ENCODE measurements at places on chromosomes 11 and 22.

- no peak for DNase-seq
Observed at GRCh38 chr11:115652496-115652895, 148.3 kb upstream of the CADM1 start.

- peak; percentile 84 for DNase-seq
Observed at GRCh38 chr11:119262668-119263351, 54.1 kb downstream of the MCAM start.

DNA sequence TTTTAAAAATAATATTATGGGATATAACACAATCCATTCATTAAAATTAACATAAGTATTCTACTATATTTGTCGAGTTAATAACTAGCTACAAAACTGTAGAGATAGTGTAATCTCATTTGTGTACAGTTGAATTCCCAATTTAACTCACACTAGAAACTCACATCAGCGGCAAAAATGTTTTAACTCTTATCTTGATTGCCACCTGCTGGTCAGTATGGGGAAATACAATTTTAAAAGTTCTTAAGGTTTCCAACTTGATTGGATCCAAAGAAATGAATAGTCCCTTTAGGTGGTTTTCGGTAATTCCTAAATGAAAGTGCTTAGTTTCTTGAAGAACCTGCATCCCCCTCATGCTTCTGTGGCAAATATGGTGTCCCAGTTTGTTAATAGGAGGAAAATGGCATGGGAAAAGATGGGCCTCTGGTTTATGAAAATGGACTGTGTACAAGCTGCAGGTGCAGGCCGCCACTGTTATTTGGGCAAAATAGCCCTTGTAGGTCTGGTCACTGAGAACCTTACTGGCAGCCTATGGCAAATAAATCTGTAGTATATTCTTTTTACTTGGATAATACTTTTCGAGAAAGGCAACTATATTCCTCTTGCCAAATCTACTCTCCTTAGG is 33.7 kb upstream of the SLC17A6 start:
- DNase-seq: peak; percentile 39

DNA sequence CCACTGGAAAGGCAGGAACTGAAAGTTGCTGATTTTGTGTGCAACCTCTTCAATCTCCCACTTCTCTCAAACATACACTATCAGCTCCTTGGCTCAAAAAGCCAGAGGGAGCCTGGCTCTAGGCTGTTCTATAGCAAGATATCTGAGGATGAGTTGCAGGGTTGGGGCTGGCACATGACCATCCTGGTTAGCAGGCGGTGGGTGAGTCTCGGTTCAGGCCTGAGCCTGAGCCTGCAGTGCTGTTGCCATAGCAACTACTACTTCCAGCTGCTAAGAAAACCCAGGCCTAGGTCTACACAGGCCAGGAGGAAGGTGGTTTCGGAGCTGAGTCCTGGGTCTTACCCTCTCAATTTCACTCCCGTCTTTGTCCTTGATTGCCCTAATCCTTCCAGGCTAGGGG is 39.0 kb downstream of the CWC15 start:
- no peak for DNase-seq

DNA sequence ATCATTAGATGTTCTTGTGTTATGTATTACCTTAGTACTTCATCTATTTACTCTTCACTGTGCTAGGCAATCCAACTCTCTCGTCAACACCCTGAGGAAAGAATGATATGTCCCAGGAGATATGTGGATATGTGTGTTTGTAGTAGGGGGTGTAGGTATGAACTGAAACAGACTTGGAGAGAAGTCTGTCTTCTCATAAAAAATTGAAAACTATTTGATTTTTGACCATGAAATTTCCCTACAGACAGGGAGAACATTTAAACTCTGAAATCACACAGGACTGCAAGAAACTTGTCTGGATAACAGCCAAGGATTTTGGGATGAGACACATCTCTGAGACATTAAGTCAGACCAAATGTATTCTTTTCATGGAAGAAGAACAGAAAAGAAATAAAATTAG is 967.0 kb upstream of the FAT3 start:
- no peak for DNase-seq

- DNase-seq: peak; percentile 65
Observed at GRCh38 chr11:57649826-57650738, at the start of gene YPEL4. TSS of gene YPEL4 (minus strand) at chr11:57649912. CDS start at chr11:57647107, 2,805 bp downstream.

GRCh38 chr11:118061586-118062125 is 15.2 kb upstream of the TMPRSS4 start:
- no peak for DNase-seq

DNA sequence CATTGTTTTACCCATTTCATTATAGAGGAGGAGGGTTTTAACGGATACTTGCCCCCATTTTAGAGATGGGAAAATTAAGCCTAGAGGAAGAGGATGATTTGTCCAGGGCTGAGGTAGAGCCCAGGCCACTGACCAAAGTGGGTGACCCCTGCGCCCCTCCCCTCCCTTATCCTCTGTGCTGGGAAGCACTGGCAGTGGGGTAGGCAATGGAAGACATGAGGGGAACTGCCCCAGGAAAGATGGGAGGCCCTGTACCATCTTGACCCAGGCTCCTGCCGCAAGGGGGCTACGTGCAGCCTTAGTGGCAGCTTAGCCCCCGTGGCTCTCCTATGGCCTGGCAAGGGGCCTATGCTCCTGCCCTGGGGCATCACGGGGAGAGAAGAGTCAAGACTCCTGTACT is 76.4 kb upstream of the MYOD1 start:
- DNase-seq: no peak

DNA sequence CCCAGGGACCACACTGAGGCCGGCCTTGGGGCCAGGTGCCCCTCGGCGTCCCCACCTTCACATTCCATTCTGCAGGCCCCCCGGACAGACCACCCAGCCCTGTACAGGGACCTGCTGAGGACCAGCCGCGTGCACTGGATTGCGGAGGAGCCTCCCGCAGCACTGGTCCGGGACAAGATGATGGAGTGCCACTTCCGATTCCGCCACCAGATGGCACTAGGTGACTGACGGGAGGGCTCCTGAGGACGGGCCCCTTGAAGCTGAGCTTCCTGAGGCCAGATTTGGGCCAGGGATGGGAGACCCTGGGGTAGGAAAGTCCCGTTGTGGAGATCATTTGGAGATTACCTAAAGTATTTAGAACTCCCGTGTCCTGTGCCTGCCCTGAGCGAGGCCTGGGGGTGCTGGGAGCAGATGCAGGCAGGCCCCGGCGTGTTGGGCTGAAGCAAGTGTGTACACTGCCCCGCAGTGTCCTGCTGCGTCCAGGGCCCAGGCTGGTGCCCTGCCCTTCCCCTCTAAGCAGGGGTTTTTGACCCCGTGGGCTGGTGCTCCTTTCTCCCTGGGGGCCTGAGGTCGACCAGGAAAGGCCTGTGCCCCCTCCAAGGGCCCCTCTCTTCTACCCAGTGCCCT is 20.0 kb downstream of the TRMU start:
- peak; percentile 55 for DNase-seq

DNA sequence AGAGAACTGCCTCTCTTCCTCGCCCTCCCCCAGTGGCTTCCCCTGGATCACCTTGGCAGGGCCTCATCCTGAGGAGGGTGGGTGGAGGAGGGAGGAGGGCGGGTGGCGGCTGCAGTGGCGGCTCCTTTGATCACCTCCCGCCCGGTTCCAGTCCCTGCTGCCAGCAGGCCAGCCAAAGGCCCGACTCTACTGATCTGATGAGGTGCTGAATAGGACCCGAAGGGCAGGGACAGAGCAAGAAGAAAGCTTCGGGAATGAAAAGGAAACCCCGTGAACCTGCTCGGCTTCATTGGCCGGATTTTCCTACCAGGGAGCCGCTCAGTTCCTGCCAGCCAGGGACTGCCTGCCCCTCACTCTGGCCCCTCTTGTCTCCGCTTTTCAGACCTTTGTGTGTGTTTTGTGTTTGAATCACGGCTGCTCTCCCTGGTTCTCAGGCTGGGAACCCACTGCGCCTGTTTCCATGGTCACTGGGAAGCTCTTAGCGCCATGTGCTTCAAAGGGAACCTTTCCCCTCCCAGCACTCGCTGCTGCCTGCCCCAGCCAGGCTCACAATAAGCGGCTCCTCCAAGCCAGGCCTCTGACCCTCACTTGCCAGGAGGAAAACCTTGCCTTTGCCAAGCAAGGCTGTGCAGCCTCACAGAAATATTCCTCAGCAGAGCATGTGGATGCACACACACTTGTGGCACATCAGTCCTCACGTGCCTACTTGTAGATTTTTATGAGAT is 56.8 kb downstream of the C22orf31 start:
- peak; percentile 5 for DNase-seq

DNA sequence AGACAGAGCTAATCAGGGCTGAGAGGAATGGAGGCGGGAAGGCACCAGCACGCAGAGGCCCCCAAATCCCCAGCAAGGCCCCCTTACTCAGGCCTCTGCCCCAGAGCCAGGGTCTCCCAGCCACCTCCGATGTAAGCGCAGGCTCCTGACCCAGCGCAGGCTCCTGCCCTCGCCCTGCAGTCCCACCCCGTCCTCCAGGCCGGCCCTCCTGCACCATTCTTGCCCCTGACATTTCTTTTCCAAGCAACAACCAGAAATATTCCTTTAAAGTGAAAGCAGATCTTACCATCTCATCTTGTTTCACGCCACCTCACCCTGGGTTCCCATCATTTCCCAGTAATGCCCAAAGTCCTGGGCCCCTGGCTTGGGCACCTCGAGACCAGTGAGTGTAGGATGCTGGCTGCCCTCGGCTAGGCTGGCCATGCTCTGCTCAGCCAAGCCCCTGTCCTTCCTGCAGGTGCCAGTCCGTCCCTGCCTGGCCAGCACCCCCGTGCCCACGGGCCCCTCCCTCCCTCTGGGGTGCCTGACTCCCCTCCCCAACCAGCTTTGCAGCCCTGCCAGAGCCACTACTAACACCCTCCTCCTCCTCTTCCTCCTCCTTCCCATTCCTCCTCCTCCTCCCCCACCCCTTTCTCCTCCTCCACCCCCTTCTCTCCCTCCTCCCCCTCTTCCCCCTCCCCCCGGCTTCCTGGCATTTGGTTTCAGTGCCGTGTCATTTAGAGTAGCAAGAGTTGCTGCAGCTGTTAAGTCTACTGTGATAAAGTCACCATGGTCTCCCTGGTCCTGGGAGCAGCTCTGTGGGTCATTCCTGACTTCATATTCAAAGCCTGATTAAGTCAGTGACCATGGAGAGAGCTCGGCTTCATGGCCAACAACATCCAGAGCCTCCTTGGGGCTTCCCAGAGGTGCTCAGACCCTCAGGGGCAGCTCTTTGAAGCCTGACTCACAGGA is 78.7 kb downstream of the PIWIL3 start:
- DNase-seq: no peak

GRCh38 chr11:123640677-123641494 is 13.5 kb downstream of the SCN3B start:
- DNase-seq: peak; percentile 29

- no peak for DNase-seq
Observed at GRCh38 chr11:69125861-69126260, 29.9 kb upstream of the SMIM38 start.

DNA sequence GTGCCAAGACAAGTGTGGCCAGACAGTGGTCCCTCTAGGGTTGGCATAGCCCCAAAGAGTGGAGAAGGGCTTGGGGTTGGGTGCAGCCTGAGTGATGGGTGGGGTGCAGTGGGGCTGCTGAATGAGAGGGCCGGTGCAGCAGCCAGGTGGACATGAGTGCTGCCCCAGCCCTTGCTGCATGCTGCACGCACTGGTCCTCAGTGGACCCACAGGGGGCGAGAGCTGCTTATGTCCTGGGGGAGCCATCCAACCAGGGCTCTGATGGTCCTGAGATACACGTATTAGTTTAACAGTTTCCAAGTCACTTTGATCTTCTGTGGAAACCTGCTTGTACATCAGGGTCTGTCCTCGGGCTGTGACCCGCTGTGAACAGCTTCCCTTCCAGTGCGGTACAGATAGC is 23.9 kb upstream of the ACR start:
- no peak for DNase-seq

DNA sequence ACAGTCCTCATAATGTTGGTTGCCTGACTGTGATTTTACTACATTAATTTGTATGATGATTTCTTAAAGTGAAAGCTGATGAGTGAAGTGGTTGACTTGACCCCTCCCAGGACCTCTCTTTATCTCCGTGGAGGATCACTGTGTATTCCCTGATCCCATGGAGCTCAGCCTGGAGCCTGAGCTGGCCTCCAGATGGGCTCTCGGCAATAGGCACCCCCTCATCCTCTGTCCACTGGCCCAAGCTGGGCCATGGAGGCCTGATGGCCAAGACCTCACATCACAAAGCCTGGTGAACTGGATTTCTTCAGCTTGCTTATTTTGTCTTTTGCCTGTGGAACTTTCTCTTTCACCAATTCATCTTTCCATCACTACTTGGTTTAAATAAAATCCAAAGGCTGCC is 75.2 kb downstream of the WNT11 start:
- no peak for DNase-seq

DNA sequence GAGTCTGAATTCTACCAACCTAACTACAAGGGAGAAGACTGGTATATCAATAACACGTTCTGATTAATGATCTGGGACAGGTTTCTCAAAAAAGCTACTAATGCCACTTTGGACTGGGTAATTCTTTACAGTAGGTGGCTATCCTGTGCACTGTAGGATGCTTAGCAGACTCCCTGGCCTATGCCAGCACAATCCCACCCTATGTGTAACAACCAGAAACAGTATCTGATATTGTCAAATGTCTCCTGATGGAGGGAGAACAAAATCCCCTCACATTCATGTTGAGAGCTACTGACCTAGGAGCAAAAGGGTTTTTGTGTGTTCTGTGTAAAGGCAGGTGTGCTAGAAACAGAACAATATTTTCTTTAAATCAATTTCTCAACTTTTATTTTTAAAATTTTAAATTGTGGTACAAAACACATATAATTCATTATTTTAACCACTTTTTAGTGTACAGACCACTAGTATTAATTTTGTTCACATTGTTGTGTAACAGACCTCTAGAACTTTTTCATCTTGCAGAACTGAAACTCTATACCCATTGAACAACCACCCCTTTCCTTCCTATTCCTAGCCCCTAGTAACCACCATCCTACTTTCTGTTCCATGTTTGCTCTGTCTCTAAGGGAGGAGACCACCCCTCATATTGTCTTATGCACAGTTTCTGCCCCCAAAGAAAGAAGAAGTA is 2.1 kb upstream of the MS4A6A start:
- DNase-seq: no peak

DNA sequence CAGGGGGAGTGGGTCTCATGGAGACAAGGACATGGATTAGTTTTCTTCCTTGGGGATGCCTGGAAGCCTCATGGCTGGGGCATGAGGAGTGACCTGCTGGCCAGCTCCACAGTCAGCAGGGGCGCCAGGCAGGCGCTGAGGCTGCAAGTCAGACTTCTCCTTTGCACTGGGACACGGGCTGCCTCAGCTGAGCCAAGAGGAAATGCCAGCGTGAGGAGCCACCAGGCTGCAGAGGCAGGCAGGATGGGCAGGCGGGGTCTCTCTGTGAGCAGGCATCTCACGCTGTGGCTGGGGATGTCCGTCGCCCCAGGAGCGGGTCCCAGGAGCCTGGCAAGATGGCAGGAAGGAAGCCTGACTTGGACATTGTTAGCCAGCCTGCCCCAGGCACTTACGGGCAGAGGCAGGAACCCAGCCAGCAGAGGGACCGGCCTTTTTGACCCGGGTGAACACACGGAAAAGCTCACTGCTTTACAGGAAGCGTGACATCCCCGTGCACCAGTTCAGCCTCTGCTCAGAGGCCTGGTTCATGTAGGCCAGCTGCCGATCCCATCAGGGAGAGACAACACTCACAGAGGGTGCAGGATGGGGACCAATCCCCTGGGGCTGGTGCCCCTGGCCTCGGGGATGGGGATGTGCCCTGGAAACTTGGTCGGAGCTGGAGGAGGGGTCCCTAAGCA is 10.2 kb downstream of the GNB1L start:
- peak; percentile 50 for DNase-seq

- peak; percentile 54 for DNase-seq
Observed at GRCh38 chr11:113862435-113862834, 12.9 kb downstream of the USP28 start.

GRCh38 chr22:23826510-23827350 is 12.1 kb downstream of the DERL3 start:
- DNase-seq: no peak

GRCh38 chr11:95789506-95790122 is at the start of gene FAM76B:
TSS of gene FAM76B (minus strand) at chr11:95789782. CDS start at chr11:95789478, 304 bp downstream.
- peak; percentile 97 for DNase-seq
